ENCODE measurements at places on chromosomes 7 and 10. TPM values are rescaled to one million over a fixed set of nuclear protein-coding genes. Genes with fewer than 3 reads are reported as not detected.

The ADCK2 gene
- total RNA-seq, result 14.1 TPM

The FGFBP3 gene
- total RNA-seq, result 1.2 TPM

The SEMA3E gene
- total RNA-seq, result 0.98 TPM

The RASA4B gene
- 4.6 TPM for total RNA-seq

The SPDYE1 gene
- total RNA-seq, result not detected

The AGAP9 gene
- total RNA-seq, result 4.2 TPM

The BNIP3 gene
- 81.4 TPM for total RNA-seq

The CCDC172 gene
- total RNA-seq, result not detected

The NEUROD6 gene
- not detected for total RNA-seq

The CPEB3 gene
- 1.7 TPM for total RNA-seq

The MLXIPL gene
- total RNA-seq, result 2.0 TPM

The ZNF117 gene
- total RNA-seq, result 5.1 TPM

The TTYH3 gene
- 27.9 TPM for total RNA-seq

The OR6V1 gene
- not detected for total RNA-seq

The LEP gene
- total RNA-seq, result under 0.01 TPM

The HYAL4 gene
- total RNA-seq, result not detected

The PLAU gene
- 21.6 TPM for total RNA-seq

The EIF5AL1 gene
- 1.5 TPM for total RNA-seq

The VGF gene
- not detected for total RNA-seq

The CALN1 gene
- not detected for total RNA-seq

The SDK1 gene
- total RNA-seq, result not detected

The STK31 gene
- total RNA-seq, result 0.33 TPM

The NUDT13 gene
- 1.8 TPM for total RNA-seq

The TACR2 gene
- total RNA-seq, result not detected

The ADAM12 gene
- 82.7 TPM for total RNA-seq

The AOAH gene
- total RNA-seq, result 0.74 TPM

The CLDN4 gene
- 0.54 TPM for total RNA-seq

The CALHM3 gene
- not detected for total RNA-seq

All from fibroblast of the aortic adventitia (primary cell).